ENCODE measurements at places on chromosomes 6 and 20.

- DNase-seq: no peak
Observed at GRCh38 chr20:1629321-1629720, 9.5 kb upstream of the SIRPB1 start.

DNA sequence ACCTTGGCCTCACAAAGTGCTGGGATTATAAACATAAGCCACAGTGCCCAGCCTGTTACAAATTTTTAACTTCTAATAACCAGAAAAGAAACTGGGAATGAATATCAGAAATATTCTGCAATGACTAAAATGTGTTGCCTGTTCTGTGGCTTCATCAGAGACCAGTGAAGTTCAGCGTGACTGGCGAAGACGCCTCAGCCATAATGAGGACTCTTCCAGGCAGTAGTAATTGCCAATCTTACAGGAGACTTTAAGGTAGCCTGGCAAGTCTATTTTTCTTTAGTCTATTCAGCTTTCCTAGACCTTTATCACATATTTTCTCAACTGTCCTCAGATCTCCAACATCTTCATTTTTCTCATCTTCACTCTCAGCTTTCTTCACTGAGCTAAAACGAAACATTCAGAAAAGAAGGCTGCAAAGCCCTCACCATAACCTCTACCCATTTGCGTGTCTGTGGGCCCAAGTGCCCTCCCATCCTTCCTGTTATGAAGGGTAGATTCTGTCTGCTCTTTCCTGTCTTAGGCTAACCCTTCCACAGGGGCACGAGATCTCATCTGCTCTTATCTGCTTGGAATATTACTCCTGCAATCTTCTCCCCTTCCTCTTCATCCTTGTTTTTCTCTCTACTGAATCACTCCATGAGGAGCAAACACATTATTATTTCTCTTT lies 42.0 kb upstream of the OLIG3 start:
- peak; percentile 64 for DNase-seq

DNA sequence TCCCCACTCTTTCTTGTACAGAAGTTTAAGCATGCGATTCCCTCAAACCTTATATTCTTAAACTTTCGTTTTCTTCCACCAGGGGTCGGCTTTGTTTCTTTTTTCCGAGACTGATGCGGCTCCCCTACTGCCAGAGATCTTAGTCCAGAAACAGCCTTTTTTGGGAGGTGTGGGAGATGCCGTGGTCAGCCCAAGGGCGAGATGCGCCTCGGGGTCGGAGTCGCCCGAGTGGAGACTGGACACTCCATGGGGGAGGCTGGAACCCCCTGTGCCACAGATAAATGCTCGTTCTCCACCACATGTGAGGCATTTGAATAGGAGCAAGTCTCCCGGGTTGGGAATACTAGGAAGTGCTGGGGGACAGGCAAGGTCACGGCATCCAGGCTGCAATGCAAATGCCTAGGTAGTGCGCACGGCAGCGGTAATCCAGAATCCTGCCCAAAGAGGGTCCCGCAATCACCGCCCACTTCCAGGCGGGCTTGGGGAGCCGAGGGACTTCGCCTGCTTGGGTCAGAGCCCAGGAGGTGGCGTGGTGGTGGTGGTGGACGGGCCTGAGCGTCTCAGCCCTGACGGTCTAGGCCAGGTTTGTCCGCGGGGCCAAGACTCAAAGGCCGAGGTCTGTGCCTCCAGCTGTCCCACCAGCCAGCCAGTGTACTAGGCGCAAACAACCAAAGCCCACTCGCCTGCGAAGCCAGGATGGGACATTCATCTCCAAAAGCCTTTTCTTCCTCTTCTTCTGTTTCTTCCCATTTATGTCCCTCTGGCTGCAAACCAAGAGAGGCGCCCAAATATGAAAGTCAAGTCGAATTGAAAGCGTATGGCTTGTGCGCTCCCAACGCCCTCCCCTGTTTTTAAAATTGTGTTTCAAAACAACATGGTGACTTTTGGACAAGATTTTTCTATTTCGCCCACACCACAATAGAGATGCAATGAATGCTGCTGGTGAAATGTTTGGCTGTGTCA lies 39.3 kb upstream of the OSTM1 start:
- DNase-seq: no peak

GRCh38 chr6:37827603-37828265 lies 8.2 kb downstream of the ZFAND3 start:
- DNase-seq: no peak

Data from CD4-positive, alpha-beta T cell treated with Interleukin-17A for 4 hours (primary cell).